Panc1 (cell line): ENCODE measurements at places on chromosomes 2 and 18. TPM values are rescaled to one million over a fixed set of nuclear protein-coding genes. Genes with fewer than 3 reads are reported as not detected.

- DNase-seq: no peak
Measured at GRCh38 chr18:51068105-51068504, 38.1 kb downstream of the SMAD4 start.

- no peak for DNase-seq
Measured at GRCh38 chr2:178478439-178479274, at the start of gene FKBP7. Gene FKBP7 (minus strand): TSS chr2:178478600. CDS start chr2:178478499, 101 bp downstream.

DNA sequence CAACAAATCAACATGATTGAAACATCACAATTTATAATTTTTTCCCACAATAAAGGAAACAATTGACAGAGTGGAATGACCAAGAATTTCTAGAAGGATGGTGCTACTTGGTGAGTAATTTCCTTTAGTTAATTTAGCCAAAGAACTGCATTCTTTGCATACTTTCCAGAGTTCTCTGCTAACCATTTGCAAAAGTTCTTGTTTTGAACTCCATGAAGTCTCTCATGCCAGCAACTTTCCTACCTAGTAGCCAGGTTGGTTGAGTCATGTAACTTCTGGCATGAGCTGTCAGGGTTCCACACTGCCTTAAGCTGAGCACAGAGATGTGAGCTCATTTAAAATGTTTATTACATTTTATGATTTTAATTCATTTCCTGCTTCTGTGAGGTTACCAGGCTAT, 539.6 kb downstream of the PID1 start:
- no peak for DNase-seq

DNA sequence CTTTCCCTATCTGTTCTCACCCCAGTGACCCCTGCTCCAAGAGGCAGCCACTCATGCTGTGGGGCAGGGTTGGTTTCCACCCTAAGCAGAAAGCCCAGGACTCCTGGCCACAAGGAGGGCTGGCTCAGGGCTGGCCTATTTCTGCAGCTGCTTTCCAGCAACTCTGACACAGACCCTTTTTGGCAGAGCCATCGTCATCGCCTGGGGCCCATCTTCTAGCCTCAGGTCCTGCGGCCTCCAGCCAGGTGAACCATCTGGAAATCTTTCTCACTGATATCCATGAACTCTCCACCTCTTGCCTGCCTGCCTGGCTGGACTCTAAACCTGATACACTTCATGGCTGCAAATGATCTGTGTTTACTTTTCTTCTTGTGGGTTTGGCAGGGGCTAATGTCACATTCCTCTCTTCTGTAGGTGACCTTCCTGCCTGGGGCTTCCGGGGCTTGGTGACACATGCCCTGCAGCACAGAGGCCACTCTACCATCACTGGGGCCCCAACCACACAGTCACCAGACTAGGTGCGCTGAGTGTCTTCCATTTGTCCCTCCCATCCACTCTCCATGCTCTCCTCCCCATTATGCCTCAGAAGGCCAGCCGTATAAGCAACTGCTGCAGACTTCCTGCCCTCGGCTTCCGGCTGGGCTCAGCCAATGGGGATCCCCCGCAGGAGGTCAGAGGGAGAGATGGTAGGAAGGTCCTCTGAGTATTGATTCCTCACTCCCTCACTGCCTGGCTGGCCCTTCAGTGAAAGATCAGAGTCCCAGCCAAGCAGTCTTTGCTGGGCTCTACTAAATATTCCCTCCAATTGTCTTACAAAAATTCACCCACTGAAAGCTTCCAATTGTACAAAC, 9.7 kb upstream of the COPS8 start:
- DNase-seq: no peak

GRCh38 chr2:200242570-200242969, 63.9 kb upstream of the SPATS2L start:
- no peak for DNase-seq

- DNase-seq: no peak
Measured at GRCh38 chr2:55934337-55934736, 10.8 kb upstream of the EFEMP1 start.

GRCh38 chr2:41836948-41837347, 210.9 kb upstream of the PKDCC start:
- DNase-seq: no peak

GRCh38 chr2:96626553-96626942, 11.6 kb downstream of the KANSL3 start:
- no peak for DNase-seq

DNA sequence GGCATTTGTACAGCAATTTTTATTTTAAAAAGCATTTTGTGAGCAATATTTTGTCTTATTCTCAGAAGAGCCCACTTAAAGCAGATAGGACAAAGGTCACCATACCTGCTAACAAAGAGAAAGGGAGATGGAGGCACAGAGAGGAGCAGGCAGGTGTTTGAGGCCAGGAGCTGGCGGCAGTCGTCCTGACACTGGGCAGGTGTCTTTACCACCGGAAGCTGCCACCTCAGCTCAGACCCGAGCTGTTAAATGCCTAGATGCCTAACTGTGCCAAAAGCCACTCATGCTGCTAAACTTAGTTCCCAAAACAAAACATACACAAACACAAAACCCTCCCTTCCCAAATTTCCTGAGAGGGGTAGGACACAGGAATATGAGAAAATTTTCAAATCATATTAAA, 120.9 kb downstream of the CNTNAP5 start:
- no peak for DNase-seq

DNA sequence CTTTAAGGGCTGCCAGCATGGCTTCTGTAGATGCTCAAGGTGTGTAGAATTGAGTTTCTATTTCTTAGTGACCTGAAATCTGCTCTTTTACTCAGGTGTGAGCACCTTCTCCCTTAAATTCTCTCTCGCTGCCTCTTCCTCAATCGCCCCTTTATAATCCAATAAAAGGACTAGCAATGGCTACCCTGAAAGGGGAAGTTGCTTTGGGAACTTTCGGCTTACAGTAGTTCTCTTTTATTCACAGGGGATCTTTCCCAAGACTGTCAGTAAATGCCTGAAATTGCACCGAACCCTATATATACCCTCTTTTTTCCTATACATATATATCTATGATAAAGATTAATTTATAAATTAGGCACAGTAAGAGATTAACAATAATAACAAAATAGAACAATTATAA, 121.8 kb downstream of the ACTR3 start:
- DNase-seq: no peak

PLEK gene
- total RNA-seq: 0.13 TPM

POTEI gene
- total RNA-seq: 0.92 TPM

CHRNG gene
- not detected for total RNA-seq
